Ovary (tissue), 10 donors: ENCODE measurements at places on chromosomes 7 and 10.

DNA sequence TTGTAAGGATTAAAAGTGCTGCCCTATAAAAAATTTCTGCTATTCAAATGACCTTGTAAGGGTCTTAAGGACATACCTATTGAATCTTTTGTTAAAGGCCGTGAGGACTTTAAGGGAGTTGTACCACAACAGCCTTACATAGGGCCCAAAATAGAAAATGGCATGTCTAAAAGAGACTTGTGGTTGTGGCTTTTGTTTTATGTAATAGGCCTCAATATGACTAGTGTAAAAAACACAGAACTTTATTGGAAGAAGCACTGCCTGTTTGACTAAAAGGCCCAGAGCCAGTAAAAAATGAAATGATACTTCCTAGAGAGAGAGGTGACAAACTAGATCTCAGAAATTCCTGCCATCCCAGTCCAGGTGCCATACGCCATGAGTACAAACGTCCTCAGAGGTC lies 286.6 kb downstream of the SEMA3D start:
- no peak for DNase-seq

DNA sequence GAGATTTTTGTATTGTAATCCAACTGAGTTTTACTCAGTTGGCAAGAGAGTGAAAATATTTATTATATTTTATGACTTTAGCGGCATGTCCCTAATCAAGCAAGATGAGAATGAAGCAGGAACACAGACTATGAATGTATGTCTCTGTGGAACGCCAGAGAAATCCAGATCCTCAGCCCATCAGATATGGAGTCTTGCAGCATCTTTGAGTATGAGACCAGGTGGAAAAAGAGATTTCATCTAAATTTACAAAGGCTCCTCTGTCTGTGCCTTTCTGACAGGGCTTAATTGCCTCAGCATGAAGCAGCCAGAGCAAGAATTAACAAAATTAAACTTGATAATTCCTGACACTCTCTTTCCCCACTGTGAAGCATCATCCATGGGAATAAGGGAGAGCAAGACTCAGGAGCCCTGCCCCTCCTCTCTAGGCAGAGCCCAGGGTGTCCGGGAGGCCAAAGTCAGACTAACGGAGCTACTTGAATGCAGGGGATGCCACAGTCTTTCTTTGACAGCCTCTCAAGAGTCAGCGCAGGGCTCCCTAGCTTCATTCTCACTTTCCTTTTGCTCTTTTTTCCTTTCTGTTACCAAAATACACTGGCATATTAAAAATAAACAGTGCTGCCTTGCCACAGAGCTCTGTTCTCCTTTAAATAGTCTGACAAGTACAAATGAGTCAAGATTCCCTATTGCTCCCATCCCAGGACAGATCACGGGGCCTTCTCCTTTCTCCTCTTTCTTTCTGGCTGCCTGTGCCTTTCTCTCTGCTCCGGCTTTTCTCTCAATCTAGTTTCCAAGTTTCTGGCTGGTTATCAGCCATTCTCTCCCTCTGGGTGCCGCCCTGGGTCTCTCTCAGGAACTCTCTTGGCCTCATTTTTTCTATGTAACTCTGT lies 132.2 kb upstream of the INHBA start:
- DNase-seq = no peak

- peak; percentile 97 for DNase-seq
Measured at GRCh38 chr10:110919349-110919931, at the start of gene SHOC2. TSS of gene SHOC2 (plus strand) at chr10:110919604. CDS start at chr10:110964359, 44,755 bp downstream.

DNA sequence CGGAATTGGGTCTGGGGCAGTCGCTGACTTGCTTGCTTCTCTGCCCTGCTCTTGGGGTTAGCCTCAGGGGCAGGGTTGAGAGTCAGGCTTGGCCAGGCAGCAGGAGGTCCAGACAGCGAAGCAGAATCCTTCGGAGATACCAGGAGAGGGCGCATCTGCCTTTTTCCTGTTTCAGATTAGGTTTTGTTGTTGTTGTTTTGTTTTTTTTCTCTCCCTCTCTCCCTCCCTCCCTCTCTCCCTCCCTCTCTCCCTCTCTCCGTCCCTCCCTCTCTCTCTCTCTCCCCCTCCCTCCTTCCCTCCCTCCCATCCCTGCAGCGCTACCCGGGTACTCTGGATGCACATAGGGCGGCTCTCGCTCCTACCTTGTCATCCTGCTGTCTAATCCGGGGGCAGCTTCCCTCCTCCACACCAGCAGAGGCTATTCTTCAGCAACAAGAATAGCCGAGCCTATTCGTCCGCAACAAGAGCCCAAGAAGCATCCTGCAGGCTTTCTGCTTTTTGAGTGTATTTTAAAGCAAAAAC lies 758 bp upstream of the OPTN start:
- DNase-seq = peak; percentile 64

- DNase-seq = no peak
Measured at GRCh38 chr7:75630549-75630948, 108.2 kb downstream of the HIP1 start.

- DNase-seq = no peak
Measured at GRCh38 chr10:7424315-7424714, 13.5 kb upstream of the SFMBT2 start.

DNA sequence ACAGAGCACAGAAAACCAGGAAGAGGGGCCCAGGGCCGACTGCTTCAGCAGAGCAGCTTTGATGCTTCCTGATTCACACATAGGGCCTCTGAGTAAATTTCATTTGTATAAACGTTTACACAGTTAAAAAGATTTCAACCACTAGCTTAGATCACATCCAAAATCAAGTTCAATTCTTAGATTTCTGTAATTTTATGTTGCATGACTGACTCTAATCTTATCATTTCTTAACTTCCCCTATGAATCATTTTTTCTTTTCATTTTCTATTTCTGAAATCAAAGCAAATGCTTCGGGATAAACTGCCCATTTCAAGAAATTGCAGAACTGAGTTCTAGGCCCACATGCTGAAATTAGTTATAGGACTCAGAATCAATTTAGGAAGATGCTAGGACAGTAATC lies 224.7 kb downstream of the INHBA start:
- DNase-seq = no peak

DNA sequence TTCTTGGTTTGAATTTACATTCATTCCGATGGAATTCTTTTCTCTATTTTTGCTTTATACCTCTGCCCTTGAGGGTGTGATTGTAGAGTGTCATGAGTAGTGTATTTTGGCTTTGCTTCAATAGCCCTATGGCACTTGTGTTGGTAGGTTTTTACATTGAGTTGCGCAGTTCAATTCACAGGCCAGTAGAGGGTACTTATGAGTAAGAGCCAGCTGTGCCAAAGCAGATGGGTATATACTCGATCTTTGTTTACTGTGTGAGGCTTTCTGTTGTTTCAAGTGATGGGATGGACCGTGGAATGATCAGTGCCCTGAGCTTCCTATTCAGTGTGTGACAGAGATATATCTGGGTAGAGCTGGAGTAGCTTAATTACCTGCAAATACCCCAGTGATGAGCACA lies 4.3 kb upstream of the AKR1C3 start:
- no peak for DNase-seq

DNA sequence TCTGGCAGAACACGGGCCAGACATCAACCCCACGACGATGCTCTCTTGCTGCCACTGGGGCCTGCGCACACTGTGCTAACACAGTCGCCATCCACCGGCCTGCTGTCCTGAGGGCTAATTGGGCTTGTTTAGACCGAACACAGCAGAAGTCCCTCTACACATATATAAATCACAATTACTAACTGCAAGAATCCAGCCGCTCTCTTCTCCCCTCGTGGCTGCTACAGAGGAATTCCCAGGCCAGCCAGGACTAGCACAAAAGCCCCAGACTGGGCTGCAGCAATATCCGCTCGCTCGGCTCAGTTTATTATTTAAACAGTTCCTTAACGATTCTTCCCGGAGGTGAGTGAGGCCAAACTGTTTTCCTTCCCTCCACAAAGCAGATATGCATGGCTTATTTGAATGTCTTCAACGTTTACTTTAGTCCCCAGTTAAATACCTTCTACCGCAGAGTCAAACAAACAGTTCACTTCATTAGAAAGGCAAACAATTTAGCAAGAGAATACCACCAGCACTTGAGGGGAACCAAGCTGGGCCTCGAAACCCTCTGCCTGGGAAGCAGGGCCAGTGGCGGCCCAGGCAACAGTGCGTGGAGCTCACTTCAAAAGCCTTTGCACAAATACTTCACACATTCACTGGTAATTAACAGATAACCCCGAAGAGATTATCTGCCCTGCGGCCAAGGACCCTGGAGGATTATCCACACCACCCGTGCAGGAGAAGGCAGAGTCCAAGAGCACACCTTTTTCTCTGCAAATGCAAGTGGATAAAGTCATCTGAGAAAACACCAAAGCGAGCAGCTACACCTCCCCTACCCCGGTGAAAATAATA lies 145.3 kb downstream of the GLI3 start:
- no peak for DNase-seq

DNA sequence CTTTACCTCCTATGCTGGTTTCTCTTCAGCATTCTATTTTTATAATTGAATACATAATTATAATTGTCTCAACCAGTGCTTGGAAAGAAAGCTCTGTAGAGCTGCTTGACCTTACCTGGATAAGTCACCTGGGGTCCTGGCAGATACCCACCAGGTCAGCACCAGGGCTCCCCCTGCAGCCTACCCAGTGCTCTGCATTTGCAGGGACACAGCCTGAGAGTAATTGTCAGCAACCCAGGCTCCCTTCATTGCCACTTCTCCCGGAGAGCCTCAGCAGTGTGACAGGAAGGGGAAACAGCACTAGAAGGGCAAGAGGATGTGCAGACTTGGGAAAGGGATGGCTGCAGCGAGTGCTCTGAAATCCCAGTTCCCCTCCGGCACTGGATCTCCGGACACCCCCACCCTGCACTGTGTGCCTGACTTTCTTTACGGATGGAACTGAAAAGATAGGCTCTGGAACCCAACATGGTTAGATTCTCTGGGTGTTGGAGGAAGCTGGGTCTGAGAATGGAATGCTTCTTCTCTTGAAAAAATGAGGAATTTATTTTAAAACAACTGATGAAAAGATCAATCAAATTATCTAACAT lies 11.4 kb upstream of the PAX4 start:
- DNase-seq = no peak

DNA sequence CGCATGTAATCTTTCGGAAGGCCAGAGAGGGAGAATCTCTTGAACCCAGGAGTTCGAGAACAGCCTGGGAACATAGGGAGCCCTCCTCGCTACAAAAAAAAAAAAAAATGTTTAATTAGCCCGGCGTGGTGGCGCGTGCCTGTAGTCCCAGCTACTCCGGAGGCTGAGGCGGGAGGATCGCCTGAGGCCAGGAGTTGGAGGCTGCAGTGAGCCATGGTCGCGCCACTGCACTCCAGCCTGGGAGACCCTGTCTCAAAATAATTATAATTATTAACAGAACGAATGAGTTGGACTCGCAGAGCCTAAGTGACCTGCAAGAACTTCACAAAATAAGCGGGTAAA lies 794 bp downstream of the PCGF6 start:
- no peak for DNase-seq

GRCh38 chr10:131745591-131745990 lies 155.2 kb upstream of the PPP2R2D start:
- DNase-seq = no peak

DNA sequence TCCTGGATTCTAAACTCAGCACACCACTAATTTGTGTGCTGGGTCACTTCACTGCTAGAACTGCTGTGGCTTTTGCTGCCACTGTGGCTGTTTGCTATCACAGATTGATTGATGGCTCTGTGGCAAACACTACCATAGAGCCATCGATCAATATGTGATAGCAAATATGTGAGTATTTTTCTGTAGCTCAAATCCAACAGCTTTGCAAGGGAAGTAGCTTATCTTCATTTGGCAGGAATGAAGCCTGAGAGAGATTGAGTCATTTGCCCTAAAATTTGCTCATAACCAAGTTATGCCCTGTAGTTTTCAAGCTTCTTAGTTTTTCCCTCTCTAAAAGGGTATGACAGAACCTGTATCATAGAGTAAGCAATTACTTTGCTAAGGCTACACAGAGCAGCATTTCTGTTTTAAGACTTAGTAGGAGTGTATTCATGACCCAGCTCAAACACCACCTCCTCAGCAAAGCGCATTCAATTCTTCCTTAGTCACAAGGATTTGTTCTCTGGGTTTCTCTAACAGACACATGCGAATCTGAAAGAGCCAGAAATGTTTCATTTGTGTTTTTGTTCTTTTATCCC lies 43.1 kb downstream of the MINPP1 start:
- DNase-seq = no peak

DNA sequence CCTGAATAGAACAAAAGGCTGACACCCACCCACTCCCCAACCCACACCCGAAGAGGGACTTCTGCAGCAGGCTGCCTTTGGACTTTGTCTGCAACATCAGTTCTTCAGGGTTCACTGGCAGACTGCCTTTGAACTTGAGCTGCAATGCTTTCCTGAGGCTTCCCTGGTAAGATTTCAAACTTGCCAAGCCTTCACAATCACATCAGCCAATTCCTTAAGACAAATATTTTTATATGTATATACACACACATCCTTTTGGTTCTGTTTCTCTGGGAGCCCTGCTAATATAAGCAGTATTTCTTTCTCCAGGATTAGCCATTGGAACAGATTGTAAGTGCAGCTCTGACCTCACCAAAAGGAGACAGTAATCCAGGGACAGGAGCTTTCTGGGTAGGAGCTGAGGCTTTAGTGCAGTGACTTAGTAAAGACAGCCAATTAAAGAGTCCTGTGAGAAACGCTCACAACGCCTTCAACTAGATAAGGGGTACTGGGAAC lies 55.6 kb upstream of the KMT2E start:
- no peak for DNase-seq

DNA sequence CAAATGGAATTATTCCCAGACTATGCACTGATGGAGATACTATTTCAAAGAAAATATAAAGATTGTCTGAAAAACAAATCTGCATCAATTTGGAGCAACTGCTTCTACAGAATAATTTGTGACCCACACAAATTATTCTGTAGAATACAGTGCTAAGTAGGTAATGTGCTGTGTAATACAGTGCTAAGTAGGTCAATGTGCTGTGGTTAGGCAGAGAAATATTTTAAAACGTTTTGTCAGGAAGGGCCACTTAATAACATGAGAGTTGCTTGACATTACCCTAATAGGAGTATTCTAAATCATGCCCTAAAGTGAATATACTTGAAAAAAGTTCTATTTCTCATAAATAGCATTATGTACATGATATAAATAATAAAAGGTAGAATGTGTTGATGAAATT lies 116.5 kb upstream of the KCND2 start:
- no peak for DNase-seq

DNA sequence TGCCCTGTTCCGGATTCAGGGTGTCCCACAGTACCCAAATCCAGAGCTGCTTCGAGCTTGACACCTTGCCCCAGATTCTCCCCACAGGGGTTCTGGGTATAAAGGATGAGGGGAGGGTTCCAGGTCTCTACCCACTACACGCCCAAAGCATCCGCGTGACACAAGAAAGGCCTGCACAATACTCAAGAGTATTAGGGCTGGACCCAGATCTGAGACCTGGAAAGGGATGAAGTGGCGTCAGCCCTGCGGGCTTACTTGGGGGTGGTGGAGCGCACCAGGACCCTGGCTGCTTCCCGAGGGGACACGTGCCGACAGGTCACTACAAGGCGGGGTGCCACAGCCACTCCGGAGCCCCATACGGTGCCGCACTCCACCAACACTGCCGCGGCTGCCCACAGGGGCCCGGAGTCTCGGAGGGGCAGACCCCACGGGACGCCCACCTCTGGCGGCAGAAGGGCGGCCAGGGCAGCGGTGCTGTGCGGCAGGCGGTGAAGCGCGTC lies 1.3 kb downstream of the TYSND1 start:
- peak; percentile 58 for DNase-seq

- DNase-seq = no peak
Measured at GRCh38 chr10:44858017-44858371, 53.1 kb upstream of the TMEM72 start.
